ENCODE measurements at places on chromosomes 1 and 21. TPM values are rescaled to one million over a fixed set of nuclear protein-coding genes. Genes with fewer than 3 reads are reported as not detected.

DNA sequence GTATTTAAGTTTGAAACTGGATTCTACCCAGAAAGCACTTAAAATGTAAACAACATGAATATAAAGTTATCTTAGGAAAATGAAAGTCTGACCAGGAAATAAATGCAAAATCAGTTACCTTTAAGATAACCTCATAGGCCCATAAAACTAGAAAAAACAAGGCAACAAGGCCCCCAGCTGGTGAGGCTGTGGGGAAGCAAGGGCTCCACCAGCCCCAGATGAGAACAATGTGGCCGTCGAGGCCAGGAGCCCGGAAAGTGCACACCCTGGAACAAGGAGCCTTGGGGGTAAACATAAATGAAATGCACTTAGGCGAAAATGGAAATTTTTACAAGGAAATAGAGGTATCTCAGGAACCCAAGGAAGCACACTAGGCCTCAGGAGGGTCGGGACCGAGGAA lies 37.9 kb upstream of the BMP8B start:
- DNase-seq: no peak

GRCh38 chr1:60141276-60141675 lies 67.7 kb upstream of the C1orf87 start:
- DNase-seq: no peak

- DNase-seq: no peak
These were observed 7.1 kb downstream of the PROX1 start for GRCh38 chr1:213994888-213995287.

DNA sequence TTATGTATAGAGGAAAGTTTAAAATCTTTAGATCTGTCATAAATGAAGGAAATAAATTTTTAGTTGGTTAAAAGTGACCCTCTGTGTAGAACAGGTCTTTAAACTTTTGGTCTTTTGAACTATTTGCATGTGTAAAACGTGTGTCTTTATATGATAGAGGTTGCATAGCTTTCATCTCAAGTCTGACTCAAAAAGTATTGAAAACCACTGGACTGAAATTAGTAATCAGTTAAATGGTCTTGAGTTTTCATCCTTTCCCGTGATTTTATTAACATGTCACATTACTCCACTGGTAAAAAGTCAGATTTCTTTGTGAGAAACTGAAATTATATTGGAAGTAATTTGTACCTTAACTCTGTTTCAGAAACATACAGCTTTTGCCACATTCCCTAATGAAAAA lies 1.8 kb downstream of the RNPC3 start:
- DNase-seq: no peak

Gene PPFIA4
- total RNA-seq: 0.29 TPM

Gene BNIPL
- total RNA-seq: 1.2 TPM

Gene GNG4
- 2.3 TPM for total RNA-seq
